Stomach (tissue), 19 donors: ENCODE measurements at places on chromosomes 13 and 19. TPM values are rescaled to one million over a fixed set of nuclear protein-coding genes. Genes with fewer than 3 reads are reported as not detected.
A peak's percentile ranks its signal among the peaks of the same experiment; 100 is the strongest.

Gene ZNF541
- total RNA-seq, result not detected

DNA sequence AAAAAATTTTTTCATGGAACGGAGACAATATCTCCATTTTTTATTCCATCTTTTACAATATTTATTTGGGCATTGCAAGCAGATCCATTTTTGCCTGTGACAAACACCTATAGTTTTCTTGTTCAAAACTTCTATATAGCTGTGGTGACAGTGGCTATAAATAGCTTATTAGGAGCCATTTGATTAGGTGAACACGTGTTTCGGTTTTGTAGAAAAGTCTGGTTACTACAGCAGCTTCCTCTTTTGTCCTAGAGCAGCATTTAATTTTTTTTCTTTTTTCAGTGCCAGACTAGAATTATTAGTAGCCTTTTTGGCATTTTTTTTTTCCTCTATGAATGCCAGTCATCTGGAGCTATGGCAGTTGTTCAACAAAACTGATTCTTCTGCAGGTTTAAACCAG lies 123.5 kb downstream of the RXFP2 start:
- DNase-seq, result no peak

Gene ZNF793
- 13.4 TPM for total RNA-seq

DNA sequence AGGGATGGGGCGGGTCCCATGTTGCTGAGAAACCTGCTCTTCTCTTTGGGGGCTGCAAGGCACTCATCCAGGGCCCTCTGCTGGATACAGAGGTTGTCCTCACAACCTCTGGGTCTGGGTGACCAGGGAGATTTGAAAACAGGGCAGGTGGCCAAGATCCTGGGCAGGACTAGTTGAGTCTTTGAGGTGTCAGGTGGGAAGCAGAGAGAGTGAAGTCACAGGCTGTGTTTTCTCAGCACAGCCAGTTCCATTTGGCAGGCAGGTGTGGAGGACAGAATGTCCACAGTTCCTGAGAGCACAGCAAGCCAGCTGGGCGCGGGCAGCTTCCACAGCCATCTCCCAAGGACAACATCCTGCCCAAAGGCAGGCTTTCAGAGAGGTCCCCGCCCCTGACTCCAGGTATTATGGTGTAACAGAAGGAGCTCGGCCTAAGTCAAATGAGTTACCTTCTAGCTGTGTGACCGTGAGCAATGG lies 118.8 kb downstream of the NUFIP1 start:
- DNase-seq, result peak; percentile 95

GRCh38 chr13:102839462-102839861 lies 6.4 kb upstream of the ERCC5 start:
- DNase-seq, result no peak

DNA sequence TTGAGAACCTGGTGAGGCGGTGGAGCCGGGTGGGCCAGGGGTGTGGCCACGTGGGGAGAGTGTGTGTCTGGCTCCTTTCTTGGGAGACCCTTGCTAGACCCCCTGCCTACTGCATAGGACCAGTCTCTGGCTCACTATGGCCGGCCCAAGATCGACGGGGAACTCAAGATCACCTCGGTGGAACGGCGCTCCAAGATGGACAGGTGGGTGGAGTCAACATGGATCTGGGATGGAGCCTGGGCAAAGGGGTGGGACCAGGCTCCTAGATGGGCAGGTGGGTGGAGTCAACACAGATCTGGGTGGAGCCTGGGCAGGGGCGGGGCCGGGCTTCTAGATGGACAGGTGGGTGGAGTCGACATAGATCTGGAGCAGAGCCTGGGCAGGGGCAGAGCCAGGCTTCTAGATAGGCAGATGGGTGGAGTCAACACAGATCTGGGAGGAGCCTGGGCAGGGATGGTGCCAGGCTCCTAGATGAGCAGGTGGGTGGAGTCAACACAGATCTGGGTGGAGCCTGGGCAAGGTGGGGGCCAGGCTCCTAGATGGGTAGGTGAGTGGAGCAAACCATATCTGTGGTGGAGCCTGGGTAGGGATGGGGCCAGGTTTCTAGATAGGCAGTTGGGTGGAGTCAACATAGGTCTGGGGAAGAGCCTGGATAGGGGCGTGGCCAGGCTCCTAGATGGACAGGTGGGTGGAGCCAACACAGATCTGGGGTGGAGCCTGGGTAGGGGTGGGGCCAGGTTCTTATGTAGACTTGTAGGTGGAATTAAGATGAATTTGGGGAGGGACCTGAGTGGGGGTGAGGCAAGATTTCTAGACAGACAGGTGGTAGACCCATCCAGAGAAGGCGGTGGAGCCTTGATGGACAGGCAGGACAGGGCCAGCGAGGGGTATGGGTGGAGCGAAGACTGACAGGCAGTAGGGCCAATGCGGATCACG lies 56.5 kb downstream of the VAV1 start:
- no peak for DNase-seq
